Stimulated activated naive CD4-positive, alpha-beta T cell (primary cell): ENCODE measurements at places on chromosomes 6 and 20.

DNA sequence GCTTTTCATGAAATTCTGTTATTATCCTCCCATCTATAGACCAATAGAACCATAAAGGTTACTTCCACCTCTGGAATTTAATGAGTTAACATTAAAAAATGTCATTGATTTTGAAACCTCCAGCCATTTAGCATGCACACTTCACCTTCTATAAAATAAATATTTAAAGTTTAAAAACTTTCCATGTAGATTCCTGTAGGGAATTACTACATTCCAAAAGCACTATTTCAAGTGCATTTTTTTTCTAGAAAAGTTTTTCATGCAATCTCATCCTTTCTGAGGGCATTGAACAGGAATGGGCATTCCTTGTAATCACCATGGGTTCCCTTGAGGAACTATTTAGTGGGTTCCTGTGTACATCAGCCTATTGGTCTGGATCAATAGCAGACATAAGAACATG lies 253.8 kb upstream of the RIN2 start:
- no peak for DNase-seq

GRCh38 chr6:142303176-142303533 lies 1.3 kb downstream of the ADGRG6 start:
- DNase-seq: no peak

DNA sequence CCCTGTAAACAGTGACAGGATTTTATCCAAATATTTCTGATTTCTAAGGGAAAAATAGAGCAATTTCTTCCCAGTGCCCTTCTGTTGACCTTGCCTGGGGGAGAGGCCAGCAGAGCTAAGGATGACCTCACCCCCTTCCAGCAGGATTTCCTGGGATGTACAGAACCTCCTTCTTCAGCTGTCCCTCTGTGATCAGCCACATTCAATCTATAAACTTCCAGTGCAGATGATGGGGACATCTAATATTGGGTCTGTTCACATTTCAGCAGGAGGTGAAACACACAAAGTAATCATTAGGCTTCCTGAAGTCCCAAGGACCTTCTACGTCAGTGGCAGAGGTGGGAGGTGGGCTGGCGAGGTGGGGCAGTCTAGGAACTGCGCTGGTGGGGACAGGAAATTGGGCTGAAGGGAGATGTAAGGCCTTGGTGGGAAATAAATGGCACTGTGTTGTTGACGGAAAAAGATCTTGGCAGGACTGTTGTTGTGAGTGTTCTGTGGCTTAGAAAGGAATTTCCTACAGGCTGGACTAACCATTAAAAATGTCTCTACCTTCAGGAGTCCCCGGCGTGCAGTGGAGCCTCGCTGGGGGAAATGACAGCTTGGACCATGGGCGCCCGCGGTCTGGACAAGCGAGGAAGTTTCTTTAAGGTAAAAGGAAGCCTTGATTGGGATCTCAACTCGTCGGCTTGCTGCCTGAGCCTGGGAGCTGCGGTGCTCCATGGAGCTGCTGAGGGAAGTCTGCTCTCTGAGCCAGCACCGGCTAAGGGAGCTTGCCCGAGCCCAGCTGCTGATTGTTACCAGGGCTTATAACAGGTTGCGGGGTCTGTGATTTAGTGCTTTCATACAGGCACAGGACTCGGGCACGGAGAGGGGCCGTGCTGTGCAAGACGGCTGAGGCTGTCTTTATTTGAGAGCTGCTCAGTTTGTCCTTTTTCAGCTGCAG lies 127.9 kb upstream of the NAA20 start:
- no peak for DNase-seq

DNA sequence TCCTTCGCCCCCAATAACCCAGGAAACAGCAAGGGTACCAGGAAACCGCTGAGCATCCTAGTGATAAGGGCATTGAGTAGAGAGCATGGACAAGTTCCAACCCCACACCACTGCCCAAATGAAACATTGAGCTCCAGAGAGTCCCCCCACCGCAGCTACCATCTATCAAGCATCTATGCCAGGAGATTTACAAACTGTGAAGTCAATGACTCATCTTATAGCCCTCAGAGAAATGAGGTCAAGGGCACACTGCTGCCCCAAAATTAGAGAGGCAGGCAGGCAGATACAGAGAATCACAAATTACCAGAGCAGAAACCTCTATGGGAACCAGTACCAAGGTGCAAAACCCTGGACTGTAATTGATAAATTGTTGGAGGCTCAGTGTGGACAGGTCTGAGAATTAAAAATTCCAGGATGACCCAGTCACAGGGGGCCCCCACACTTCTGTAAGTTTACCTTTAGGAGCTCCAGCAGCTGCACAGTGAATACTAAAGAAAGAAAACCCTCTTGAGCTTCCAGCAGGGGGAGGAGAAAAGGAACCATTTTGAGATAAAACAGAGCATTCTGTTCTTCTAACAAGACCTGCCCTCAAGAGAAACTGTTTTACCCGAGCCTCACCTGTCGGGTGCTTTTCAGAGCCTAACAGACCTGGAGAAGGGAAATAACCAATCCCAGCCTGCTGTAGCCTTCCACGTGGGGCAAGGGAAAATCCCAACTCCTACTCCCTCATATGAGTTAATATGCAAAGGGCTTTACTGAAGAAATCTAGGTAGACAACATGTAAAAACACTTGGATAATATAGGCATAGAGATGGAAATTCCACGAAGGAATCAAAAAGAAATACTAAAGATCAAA lies 118.0 kb upstream of the ARID1B start:
- no peak for DNase-seq

DNA sequence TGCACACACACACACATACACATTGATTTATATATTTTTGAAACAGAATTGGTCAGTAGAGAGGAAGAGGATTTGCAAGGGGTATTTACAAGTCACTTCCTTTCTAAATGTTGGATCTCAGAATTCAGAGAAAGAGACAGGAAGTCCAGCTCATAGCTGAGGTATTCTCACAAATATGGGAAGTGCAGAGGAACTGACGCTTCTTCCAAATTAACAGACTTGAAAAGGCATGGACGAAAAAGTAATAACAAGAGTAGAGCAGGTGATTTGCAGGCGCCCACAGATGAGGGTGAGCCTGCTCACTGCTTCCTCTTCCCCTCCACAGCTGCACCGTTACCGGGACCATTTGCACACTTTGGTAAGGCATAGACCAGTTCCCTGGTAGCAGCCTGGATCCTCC lies 246.4 kb downstream of the PHACTR1 start:
- no peak for DNase-seq
